H4 (cell line): ENCODE measurements at places on chromosomes 5 and 9. TPM values are rescaled to one million over a fixed set of nuclear protein-coding genes. Genes with fewer than 3 reads are reported as not detected.

DNA sequence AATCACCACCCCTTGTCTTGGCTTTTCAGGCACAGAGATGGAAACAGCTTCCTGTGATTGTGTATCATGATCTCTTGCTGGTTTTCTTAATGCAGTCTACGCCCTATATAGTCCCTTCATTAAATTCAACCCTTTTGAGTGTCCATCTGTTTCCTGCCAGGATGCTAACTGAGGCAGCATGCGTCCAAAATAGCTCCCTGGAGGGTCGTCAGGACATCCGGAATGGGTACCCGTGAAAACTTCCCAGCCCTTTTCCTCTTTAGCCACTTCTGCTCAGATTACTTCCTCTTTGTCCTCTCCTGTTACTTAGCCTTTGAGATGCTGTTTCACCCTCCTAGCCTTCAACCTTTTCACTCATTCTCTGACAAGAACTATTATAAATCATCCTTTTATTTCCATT is 79.8 kb upstream of the KLF9 start:
- no peak for DNase-seq

The BTNL3 gene
- total RNA-seq: not detected in 2 replicates

The TUSC1 gene
- 10.2 and 12.4 TPM in 2 replicates for total RNA-seq

The STPG3 gene
- not detected in 2 replicates for total RNA-seq

- peak; percentile 80 for DNase-seq
Measured at GRCh38 chr5:133944263-133945185, 23.9 kb downstream of the C5orf15 start.

- no peak for DNase-seq
Measured at GRCh38 chr5:150502106-150502505, 5.8 kb upstream of the NDST1 start.

DNA sequence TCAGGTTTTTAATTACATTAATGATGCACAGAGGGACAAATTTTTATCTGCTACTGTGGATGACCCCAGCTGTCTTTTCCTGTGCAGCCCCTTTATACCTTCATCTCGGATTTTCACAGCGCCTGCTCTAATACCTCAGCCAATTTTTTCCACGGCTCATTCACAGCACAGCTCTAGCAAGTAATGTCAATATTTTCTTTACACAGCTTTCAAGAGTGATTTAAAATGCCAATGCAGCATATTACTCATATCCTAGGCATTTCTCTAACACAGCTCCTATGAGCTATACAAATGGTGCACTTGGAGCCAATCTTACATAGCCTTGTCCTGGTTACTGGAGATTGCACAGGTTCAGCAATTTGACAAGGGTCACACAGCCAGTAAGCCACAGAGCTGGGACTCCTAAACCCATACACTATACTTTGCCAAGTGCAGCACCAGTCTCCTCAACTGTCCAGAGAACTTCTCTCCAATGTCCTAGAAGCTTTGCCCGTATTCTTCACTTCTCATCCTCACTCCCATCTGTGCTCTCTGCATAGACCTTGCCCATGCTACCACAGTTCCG is 661.8 kb downstream of the DTWD2 start:
- peak; percentile 18 for DNase-seq

- DNase-seq: no peak
Measured at GRCh38 chr5:141517880-141518617, 29.2 kb downstream of the PCDHGC5 start.

The IFNB1 gene
- total RNA-seq: not detected in 2 replicates
